ENCODE measurements at places on chromosomes 4 and X. TPM values are rescaled to one million over a fixed set of nuclear protein-coding genes. Genes with fewer than 3 reads are reported as not detected.

Gene PDLIM3
- 2.7 TPM for total RNA-seq

Gene PITX2
- total RNA-seq: not detected

Gene ZDHHC15
- 2.4 TPM for total RNA-seq

Gene CLNK
- not detected for total RNA-seq

Gene TIGD4
- total RNA-seq: 0.22 TPM

Gene FRAS1
- 0.11 TPM for total RNA-seq

Gene APLN
- total RNA-seq: 8.8 TPM

Gene RFC1
- 60.0 TPM for total RNA-seq

Gene RNF150
- total RNA-seq: 0.13 TPM

Gene RHOXF2
- total RNA-seq: not detected

Gene EPHA5
- total RNA-seq: under 0.01 TPM

Gene EREG
- total RNA-seq: 0.22 TPM

Gene VSIG4
- total RNA-seq: not detected

Measured in articular chondrocyte of knee joint (primary cell).